ENCODE measurements at places on chromosomes 12 and 14. TPM values are rescaled to one million over a fixed set of nuclear protein-coding genes. Genes with fewer than 3 reads are reported as not detected.

The PRH1 gene
- total RNA-seq, result 9.7 TPM

DNA sequence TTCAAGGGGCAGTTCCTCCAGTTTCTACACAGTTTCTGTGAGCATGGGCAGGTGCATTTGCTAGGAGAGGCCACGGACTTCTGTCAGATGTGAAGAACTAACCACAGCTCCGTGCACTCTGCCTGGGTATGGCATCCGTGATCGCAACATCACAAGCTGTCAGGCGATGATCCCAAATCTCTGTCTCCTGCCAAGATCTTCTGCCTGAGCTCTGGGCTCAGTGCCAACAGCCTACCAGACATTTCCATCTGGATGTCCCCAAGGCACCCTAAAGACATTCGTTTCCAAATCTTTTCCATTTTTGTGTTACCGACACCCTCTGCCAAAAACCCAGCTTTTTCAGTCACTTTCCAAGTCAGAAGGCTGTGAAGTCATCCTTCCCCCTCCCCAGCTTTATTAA, 292.1 kb downstream of the GLT1D1 start:
- no peaks in the 10 kb centered on the region for H3K4me1 ChIP-seq
- H3K4me3 ChIP-seq, result no peak overlapping the region
- no peaks in the 10 kb centered on the region for H3K36me3 ChIP-seq
- H3K27me3 ChIP-seq, result no peaks in the 10 kb centered on the region
- H3K27ac ChIP-seq, result no peak overlapping the region

The CBLN3 gene
- 8.6 TPM for total RNA-seq

GRCh38 chr14:103380719-103381377, 4.4 kb upstream of the MARK3 start:
- H3K27ac ChIP-seq, result no peak overlapping the region
- peaks cover under 1% of the 10 kb centered on the region for H3K36me3 ChIP-seq
- peaks cover 18% of the 10 kb centered on the region for H3K4me1 ChIP-seq
- H3K27me3 ChIP-seq, result peaks cover 11% of the 10 kb centered on the region
- DNase-seq, result no peak

The POLE2 gene
- total RNA-seq, result 24.9 TPM

DNA sequence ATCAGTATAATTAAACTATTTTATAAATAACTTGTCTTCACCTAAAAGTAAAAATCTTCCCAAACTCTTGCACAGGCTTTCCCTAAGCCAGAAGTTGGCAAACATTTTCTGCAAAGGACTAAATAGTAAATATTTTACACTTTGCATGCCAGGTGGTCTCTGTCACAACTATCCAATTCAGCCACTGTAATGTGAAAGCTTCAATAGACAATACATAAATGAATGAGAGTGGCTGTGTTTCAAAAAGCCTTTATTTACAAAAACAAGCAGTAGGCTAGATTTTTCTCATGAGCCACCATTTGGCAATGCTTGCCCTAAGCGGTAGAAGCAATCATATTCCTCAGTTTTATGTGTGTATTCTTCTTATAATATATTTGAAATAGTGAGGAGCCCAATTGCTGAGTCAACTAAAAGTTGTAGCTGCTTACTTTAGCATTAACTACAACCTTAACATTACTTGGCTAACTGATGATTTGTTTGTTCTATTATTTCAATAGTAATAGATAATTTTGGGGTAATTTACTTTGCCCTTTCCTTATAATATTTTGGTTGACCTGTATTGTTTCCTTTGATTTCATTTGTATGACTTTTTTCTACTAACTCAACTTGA, 236.0 kb upstream of the SYT1 start:
- no peaks in the 10 kb centered on the region for H3K36me3 ChIP-seq
- H3K4me1 ChIP-seq, result no peaks in the 10 kb centered on the region
- H3K4me3 ChIP-seq, result no peak overlapping the region

- peaks cover 2% of the 10 kb centered on the region for H3K4me1 ChIP-seq
- DNase-seq, result no peak
- no peaks in the 10 kb centered on the region for H3K27me3 ChIP-seq
- H3K36me3 ChIP-seq, result peaks cover 28% of the 10 kb centered on the region
- H3K4me3 ChIP-seq, result no peak overlapping the region
Observed at GRCh38 chr12:109497675-109498074, 20.2 kb downstream of the UBE3B start.

The SERPINA1 gene
- 0.53 TPM for total RNA-seq

DNA sequence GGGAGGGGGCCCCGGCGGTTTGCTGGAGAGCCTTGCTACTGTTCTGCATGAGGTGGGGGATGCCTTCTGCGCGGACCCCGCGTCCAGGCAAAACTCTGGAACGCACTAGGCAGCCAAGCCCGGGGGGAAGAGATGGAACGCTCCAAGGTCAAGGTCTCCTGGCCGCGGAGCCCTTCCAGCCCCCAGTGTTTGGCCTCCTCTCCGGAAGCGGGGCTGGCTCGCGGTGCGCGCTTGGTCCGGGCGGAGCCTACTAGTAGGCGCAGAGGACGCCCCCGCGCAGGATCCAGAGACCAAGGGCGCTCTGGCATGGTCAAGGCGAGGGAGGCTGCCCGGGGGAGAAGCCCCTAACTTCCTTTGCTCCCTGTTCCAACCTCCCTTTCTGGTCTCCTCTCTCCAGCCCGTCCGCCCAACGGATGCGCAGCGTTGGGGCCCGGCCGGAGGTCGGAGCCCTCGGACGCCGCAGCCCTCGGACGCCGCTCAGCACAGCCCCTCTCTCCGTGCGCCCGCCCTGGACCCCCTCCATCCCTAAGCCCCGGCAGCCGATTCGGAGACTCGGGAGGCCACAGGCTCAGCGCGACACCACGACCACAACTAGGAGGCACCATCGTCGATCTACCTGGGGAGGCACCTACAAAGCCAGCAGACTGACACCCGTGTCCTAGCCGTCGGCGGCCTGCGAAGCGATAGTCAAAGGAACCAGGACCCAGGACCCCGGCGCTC, 669 bp upstream of the KCNK13 start:
- peak; percentile 22 for DNase-seq
- peak overlapping the region; percentile 64 for H3K4me3 ChIP-seq
- no peak overlapping the region for H3K27ac ChIP-seq
- H3K27me3 ChIP-seq, result peaks cover 63% of the 10 kb centered on the region

The CCDC197 gene
- not detected for total RNA-seq

DNA sequence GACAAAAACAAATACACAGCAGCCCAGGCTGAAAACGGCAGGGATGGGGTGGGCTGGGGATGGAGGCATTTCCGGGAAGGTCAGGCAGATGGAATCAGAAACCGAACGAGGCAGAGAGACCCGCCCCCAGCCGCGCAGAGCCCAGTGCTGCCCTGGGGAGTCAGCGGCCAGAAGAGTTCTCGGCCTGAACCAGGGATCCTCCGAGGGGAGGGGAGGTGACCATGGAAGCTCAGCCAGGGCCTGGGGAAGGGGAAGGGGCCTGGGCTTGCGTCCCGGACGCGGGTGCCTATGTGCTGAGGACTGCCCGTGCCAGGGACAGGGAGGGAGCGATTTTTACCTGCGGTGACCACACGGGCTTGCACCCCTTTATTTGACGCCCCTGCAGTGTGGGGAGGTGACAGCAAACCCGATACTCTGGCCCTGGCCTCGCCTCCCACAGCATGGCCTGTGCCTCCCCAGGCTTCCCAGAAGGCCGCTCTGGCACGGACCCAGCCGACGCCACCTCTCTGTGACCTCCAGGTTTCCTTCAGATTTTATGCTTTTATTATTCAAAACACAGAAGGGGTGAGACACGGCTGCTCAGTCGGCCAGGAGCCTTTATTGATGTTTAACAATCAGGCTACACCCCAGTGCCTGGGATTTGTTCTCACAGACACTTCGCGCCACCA, 7.7 kb downstream of the LRCOL1 start:
- H3K27me3 ChIP-seq, result peaks cover 57% of the 10 kb centered on the region
- H3K36me3 ChIP-seq, result no peaks in the 10 kb centered on the region
- peaks cover 17% of the 10 kb centered on the region for H3K4me1 ChIP-seq
- DNase-seq, result no peak
- no peak overlapping the region for H3K27ac ChIP-seq

- H3K4me1 ChIP-seq, result no peaks in the 10 kb centered on the region
- no peak for DNase-seq
- H3K36me3 ChIP-seq, result no peaks in the 10 kb centered on the region
- no peak overlapping the region for H3K27ac ChIP-seq
Observed at GRCh38 chr12:38886064-38886463, 19.3 kb downstream of the CPNE8 start.

GRCh38 chr12:47820631-47821345, 1.1 kb upstream of the HDAC7 start:
- no peaks in the 10 kb centered on the region for H3K27me3 ChIP-seq
- peaks cover 66% of the 10 kb centered on the region for H3K4me1 ChIP-seq
- DNase-seq, result no peak
- H3K27ac ChIP-seq, result peak overlapping the region; percentile 92
- H3K36me3 ChIP-seq, result peaks cover 33% of the 10 kb centered on the region

The AJUBA gene
- total RNA-seq, result 1.2 TPM

The DNAH10 gene
- not detected for total RNA-seq

GRCh38 chr14:85131226-85131922, 398.6 kb upstream of the FLRT2 start:
- no peaks in the 10 kb centered on the region for H3K27me3 ChIP-seq
- H3K4me3 ChIP-seq, result no peak overlapping the region
- DNase-seq, result no peak

DNA sequence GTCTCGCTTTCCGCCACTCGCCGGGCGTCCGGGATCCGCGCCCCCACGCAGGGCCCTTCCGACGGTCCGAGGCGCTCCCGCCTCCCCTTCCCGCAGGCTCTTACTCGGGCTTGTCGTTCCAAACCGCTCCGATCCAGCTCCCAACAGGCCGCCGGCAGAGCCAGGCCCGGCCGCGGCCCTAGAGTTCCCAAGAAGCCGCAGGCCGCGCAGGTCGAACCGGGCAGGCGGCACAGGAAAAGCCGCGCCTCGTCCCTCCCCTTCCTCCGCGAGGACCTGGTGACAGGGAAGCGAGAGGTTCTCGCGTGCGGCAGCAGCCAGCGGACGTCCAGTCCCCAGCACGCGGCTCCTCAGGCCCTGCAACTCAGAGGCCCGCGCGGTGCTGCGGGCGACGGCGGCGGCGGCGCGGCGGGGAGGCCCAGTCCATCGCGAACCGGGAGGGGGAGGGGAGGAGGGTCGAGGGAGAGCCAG, 272 bp downstream of the HECTD1 start:
- peak overlapping the region; percentile 100 for H3K27ac ChIP-seq
- peak overlapping the region; percentile 88 for H3K4me3 ChIP-seq
- H3K27me3 ChIP-seq, result peaks cover 6% of the 10 kb centered on the region
- H3K36me3 ChIP-seq, result peaks cover 32% of the 10 kb centered on the region

The PLEKHD1 gene
- 0.13 TPM for total RNA-seq

The SRRM4 gene
- total RNA-seq, result not detected

- H3K27ac ChIP-seq, result no peak overlapping the region
- no peaks in the 10 kb centered on the region for H3K27me3 ChIP-seq
- peaks cover 4% of the 10 kb centered on the region for H3K36me3 ChIP-seq
- DNase-seq, result no peak
- no peaks in the 10 kb centered on the region for H3K4me1 ChIP-seq
- H3K4me3 ChIP-seq, result no peak overlapping the region
Observed at GRCh38 chr14:80507292-80507869, 296.1 kb upstream of the DIO2 start.

DNA sequence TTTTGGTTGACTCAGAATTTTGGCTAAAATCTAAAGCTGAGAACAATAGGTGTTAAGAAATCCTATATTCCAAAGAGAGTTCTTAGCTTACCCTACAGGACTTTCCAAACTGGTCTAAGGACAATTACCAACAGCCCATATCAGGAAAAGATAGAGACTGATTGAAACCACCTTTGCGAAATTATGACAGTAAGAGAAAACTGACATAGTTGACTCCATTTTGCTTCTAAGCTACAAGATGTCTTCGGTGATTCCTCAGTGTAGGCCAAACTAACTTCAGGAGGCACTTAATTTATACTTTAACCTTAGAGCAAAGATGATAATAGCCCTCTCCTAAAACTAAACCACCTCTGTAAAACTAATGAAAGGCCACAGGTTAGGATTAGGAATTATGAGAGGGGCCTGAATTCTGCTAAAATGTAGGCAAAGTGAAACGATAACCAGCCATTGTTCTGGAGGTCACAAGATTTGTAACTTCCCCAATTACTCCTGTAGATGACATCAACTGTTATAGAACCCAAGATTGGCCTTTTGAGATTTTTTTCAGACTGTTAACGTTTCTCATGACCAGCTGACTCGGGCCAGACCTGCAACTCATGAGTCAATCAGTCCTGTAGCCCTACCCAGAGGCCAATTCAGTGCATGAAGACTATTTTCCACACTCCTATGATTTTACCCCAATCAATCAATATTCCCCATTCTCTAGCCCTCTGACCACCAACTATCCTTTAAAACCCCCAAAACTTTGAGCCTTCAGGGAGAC, 43.0 kb downstream of the KLRG1 start:
- peaks cover 14% of the 10 kb centered on the region for H3K36me3 ChIP-seq
- H3K27ac ChIP-seq, result no peak overlapping the region
- DNase-seq, result no peak
- no peak overlapping the region for H3K4me3 ChIP-seq
- peaks cover 19% of the 10 kb centered on the region for H3K4me1 ChIP-seq

The PSME1 gene
- 391 TPM for total RNA-seq

Data from activated CD4-positive, alpha-beta memory T cell treated with anti-CD3 and anti-CD28 coated beads, Interleukin-2, amount 10 ng/mL, durations not matched to agents 7 days and 5 days (primary cell).